ENCODE measurements at places on chromosomes 4 and X. TPM values are rescaled to one million over a fixed set of nuclear protein-coding genes. Genes with fewer than 3 reads are reported as not detected.
A peak's percentile ranks its signal among the peaks of the same experiment; 100 is the strongest.

DNA sequence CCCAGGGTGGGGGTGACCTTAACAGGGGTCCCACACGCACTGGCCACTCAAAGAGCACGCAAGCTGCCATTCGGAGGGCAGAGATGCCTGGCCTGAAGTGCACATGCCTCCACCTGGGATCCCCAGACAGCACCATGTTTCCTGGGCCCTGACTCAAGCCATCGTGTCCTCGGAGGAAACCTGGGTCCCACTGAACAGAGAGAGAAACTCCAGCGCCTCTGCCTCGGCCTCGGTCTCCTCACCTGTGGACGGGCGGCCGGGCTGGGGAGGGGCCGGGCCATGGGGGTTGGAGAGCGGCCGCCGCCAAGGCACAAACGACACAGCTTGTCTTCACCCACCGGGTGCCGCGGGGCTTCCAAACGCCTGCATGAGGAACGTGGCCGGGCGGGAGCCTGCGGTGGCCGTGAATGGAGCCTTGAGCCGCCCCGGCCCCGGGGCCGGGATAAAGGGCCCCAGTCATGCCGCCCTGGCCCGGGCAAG is 30.0 kb upstream of the FGFR3 start:
- no peak for DNase-seq
- peaks cover 20% of the 10 kb centered on the region for H3K27me3 ChIP-seq
- H3K4me3 ChIP-seq = no peak overlapping the region
- H3K27ac ChIP-seq = no peak overlapping the region
- H3K4me1 ChIP-seq = peaks cover 8% of the 10 kb centered on the region

- no peak overlapping the region for H3K27ac ChIP-seq
- no peak overlapping the region for H3K4me3 ChIP-seq
- H3K36me3 ChIP-seq = no peaks in the 10 kb centered on the region
- no peak for DNase-seq
- H3K27me3 ChIP-seq = no peaks in the 10 kb centered on the region
Measured at GRCh38 chr4:28548594-28548993, 1688.0 kb downstream of the STIM2 start.

DNA sequence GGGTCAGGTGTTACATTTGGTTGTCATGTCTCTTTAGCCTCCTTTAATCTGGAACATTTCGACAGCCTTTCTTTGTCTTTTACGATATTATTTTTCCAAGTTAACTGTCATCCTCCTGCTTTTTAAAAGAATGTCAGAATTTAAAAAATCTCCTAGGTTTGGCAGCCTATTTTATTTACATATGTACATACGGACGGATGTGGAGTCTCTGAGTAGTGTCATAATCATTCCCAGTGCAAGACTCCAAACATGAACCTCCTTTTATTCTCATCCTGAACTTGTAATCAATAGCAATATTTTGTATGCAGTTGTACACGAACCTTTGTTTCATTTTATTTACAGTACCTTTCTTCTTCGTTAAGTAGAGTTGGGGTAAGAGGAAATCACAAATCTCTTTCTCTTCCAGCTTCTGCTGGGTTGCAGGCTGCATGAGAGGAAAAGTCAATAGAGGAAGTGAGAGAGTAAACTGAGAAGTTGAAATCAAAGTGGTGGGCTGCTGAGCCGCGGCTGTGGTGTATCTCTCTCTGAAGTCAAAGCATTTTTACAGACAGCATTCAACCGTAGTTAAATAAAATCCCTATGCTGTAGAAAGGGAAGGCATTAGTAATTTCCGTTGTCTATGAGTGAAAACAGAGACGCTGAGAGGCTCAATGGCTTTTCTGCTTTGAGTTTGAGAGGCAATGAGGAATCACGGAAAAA is 53.9 kb upstream of the RPS6KA3 start:
- H3K36me3 ChIP-seq = no peaks in the 10 kb centered on the region
- peak; percentile 62 for DNase-seq
- no peak overlapping the region for H3K27ac ChIP-seq
- peak overlapping the region; percentile 31 for H3K4me3 ChIP-seq

DNA sequence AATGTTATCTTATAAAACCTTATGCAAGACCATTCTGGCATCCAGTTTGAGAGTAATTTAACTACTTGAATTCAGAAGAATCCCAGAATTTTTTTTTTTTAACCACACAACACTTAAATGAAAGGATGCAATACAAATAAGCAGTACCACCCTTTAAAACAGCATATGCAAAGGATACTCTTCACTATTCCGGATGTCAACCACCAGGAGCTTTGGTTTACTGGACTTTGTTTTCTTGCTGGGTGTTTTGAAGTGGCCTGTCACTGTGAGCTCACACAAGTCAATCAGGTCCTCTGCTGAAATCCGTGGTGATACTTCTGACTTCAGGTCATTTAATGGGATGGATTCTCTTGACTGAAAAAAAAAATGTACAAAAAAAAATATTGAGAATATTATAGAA is 200.0 kb downstream of the TBCK start:
- no peak overlapping the region for H3K27ac ChIP-seq
- no peaks in the 10 kb centered on the region for H3K4me1 ChIP-seq
- DNase-seq = no peak

DNA sequence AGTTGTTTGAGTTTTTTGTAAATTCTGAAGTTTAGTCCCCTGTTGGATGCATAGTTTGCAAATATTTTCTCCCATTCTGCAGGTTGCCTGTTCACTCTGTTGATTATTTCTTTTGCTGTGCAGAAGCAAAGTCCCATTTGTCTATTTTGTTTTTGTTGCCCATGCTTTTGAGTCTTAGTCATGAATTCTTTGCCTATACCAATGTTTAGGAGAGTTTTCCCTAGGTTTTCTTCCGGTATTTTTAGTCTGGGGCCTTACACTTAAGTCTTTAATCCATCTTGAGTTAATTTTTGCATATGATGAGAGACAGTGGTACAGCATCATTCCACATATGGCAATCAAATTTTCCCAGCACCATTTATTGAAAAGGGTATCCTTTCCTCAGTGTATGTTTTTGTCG is 405.8 kb upstream of the RPS6KA3 start:
- H3K27ac ChIP-seq = no peak overlapping the region
- H3K36me3 ChIP-seq = no peaks in the 10 kb centered on the region
- no peak overlapping the region for H3K4me3 ChIP-seq
- H3K4me1 ChIP-seq = no peaks in the 10 kb centered on the region
- no peaks in the 10 kb centered on the region for H3K27me3 ChIP-seq

DNA sequence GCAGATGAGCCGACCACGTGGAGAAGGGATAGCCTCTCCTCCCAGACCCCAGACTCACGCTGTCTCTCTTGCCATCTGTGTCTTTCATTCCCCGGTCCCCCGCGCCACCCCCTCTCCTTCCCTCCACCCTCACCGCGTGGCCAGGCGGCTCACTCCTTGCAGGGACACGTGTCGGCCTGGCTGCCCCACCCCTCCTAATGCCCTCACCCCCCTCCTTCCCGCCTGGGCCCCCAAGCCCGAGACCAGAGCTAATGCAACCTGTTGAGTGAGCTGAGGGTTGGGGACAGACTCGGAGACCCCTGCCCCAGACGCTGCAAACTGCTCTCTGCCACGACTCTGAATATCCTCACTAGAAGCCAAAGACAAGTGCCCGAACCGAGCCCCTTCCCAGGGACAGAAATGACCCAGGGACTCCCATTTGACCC is 1.8 kb downstream of the SLC38A5 start:
- H3K27ac ChIP-seq = peak overlapping the region; percentile 94
- H3K4me3 ChIP-seq = peak overlapping the region; percentile 96
- no peaks in the 10 kb centered on the region for H3K27me3 ChIP-seq

DNA sequence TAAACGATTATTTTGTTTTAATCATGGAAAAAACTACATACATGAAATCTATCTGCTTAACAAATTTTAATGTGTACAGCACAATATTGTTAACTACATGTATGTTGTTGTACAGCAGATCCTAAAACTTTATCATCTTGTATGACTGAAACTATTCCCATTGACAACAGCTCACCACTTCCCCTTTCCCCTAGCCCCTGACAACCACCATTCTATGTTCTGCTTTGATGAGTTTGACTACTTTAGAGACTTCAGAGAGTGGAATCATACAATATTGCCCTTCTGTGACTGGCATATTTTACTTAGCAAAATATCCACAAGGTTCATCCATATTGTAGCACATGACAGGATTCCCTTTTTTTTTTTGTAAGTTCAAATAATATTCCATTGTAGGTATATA is 185.9 kb downstream of the CFAP299 start:
- peaks cover 2% of the 10 kb centered on the region for H3K27me3 ChIP-seq
- no peak overlapping the region for H3K27ac ChIP-seq
- no peak for DNase-seq
- no peaks in the 10 kb centered on the region for H3K4me1 ChIP-seq
- no peak overlapping the region for H3K4me3 ChIP-seq
- H3K36me3 ChIP-seq = no peaks in the 10 kb centered on the region

GRCh38 chr4:35925806-35926205 is 318.5 kb downstream of the ARAP2 start:
- no peak overlapping the region for H3K4me3 ChIP-seq
- H3K27me3 ChIP-seq = peaks cover 5% of the 10 kb centered on the region
- H3K27ac ChIP-seq = no peak overlapping the region
- no peaks in the 10 kb centered on the region for H3K36me3 ChIP-seq
- no peaks in the 10 kb centered on the region for H3K4me1 ChIP-seq

DNA sequence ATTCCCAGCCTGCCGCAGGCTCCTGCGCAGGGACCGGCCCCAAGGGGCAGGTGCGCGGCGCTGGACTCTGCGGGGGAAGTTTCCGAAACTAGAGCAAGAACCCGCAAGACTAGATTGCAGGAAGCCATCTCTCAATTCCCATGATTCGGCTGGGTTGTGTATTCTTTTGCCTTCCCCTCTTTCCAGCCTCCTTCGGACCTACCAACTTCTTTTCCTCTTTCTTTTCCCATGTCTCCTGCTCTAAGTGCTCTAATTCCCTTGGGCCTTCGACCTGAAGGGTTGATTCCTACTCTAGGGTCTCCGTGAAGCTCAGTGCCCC is 645 bp upstream of the OPHN1 start:
- H3K4me1 ChIP-seq = peaks cover 3% of the 10 kb centered on the region
- H3K4me3 ChIP-seq = peak overlapping the region; percentile 73
- peaks cover 40% of the 10 kb centered on the region for H3K27me3 ChIP-seq

DNA sequence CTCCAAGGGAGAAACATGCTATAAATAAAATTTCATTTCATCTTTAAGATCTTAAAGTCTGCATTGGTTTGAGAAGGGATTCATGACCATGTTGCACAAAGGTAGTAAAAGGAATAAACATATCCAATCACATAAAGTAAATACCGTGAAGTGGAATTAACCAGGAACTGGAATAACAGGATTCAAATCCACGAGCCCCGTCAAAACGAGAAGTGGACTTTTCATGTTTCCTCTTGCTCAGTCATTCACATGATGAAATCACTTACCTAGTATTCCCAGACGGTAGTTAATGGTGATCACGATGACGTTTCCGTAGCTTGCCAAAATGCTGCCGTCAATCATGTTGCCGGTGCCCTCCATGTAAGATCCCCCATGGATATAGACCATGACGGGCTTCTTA is 199.7 kb downstream of the NLGN4X start:
- H3K27ac ChIP-seq = no peak overlapping the region
- H3K36me3 ChIP-seq = no peaks in the 10 kb centered on the region
- H3K4me1 ChIP-seq = no peaks in the 10 kb centered on the region
- no peaks in the 10 kb centered on the region for H3K27me3 ChIP-seq
- H3K4me3 ChIP-seq = no peak overlapping the region

- DNase-seq = no peak
- no peak overlapping the region for H3K4me3 ChIP-seq
- H3K27ac ChIP-seq = no peak overlapping the region
Measured at GRCh38 chr4:183405303-183405702, 39.1 kb upstream of the CDKN2AIP start.

DNA sequence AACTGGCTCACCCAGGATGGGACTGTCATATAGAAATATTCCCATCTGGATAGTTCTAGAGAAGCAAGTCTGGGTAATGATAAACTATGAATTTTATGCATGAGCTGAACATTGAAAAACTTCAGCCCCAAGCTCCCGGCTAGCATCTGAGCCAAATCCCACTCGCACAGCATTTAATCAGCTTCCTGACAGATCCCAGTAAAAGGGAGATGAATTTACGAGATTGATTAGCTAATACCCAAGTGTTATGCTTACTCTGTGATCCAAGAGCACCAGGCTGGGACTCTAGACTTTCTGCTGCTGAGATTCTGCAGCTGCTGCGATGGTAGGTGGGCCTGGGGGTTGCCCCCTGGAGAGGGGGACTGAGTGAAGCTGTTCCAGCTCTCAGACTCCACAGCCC is 28.0 kb downstream of the FRMPD3 start:
- no peak for DNase-seq
- H3K36me3 ChIP-seq = no peaks in the 10 kb centered on the region
- H3K4me3 ChIP-seq = no peak overlapping the region
- no peak overlapping the region for H3K27ac ChIP-seq

DNA sequence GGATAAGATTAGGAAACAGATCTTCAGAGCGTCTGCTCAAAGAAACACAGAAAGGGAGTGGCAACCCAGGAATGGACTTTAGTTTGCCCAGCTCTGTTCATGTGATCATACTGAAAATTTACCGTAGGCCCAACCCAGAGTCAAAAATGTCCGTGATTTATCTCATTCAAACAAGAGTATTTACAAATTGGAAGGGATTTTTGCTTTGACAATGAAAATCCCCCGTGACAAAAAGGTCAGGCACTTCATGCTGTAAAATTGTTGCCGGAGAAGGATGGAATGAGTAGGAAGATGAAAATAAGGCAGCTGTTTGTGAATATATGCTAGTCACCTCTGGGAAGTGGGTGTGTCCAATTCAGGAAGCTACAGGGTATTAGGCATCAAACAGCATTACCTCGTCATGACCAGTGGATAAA is 1.2 kb downstream of the SULT1B1 start:
- peak; percentile 56 for DNase-seq
- no peaks in the 10 kb centered on the region for H3K36me3 ChIP-seq
- H3K4me1 ChIP-seq = peaks cover 36% of the 10 kb centered on the region
- no peaks in the 10 kb centered on the region for H3K27me3 ChIP-seq
- peak overlapping the region; percentile 77 for H3K4me3 ChIP-seq

DNA sequence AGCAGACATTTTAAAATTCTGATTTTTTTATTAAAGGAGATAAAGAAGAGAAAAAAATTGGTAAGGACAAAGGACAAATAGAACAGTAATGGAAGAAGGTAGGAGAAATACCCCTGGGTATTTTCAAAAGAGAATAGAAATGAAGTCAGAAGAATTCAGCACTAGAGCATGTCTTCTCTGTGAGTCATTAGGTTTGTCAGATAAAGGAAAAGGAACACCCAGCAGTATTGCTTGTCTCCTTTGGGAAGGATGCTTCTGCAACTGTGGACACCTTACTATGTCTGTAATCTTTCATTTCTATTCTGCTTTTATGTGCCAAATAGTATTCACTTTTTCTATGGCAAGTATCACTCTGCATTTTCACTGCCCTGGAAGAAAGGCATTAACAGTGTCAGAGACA is 24.0 kb upstream of the PCDH7 start:
- no peaks in the 10 kb centered on the region for H3K4me1 ChIP-seq
- no peak overlapping the region for H3K27ac ChIP-seq
- no peak for DNase-seq
- H3K36me3 ChIP-seq = no peaks in the 10 kb centered on the region
- no peak overlapping the region for H3K4me3 ChIP-seq

Gene EPHA5
- total RNA-seq = not detected

Gene PWWP3B
- not detected for total RNA-seq

Gene PRRG3
- not detected for total RNA-seq

Gene FAM9B
- total RNA-seq = not detected

Gene FAM53A
- 3.5 TPM for total RNA-seq

Gene AFP
- total RNA-seq = not detected

Gene FGFBP1
- not detected for total RNA-seq

Gene FREM3
- total RNA-seq = not detected

Gene CENPE
- 29.8 TPM for total RNA-seq

Gene SMIM10L2A
- total RNA-seq = 1.2 TPM

All from activated CD4-positive, alpha-beta T cell treated with anti-CD3 and anti-CD28 coated beads, Interleukin-2, amount 10 ng/mL, durations not matched to agents 24 days and 14 days (primary cell).